ENCODE measurements at places on chromosomes 11 and 22.

GRCh38 chr11:123577081-123577598 lies 77.3 kb downstream of the SCN3B start:
- no peak for DNase-seq

- no peak for DNase-seq
Measured at GRCh38 chr22:24855794-24856193, 49.8 kb downstream of the SGSM1 start.

- no peak for DNase-seq
Measured at GRCh38 chr11:92890846-92891245, 78.6 kb upstream of the MTNR1B start.

- DNase-seq, result no peak
Measured at GRCh38 chr11:22157531-22157930, 35.4 kb upstream of the ANO5 start.

DNA sequence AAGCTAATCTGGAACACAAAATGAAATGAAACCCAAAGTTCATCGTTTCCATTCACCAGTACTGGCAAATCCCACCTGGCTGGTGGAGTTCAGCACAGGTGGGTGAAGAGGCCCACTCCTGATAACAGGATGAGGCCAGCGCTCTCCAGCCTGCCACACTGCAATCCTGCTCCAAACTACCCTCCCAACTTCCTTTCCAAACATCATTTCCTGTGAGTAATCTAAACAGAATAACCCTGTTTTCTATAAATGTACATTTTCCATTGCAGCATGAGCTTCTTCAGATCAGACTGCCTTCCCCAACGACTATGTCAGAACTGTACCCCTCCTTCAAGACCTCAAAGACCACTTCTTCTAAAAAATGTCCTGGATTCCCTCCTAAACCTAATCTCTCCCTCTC lies 15.9 kb upstream of the NFRKB start:
- no peak for DNase-seq

- no peak for DNase-seq
Measured at GRCh38 chr11:128642571-128642970, 51.3 kb upstream of the FLI1 start.

GRCh38 chr11:120936356-120936755 lies 87.5 kb upstream of the TBCEL start:
- no peak for DNase-seq

DNA sequence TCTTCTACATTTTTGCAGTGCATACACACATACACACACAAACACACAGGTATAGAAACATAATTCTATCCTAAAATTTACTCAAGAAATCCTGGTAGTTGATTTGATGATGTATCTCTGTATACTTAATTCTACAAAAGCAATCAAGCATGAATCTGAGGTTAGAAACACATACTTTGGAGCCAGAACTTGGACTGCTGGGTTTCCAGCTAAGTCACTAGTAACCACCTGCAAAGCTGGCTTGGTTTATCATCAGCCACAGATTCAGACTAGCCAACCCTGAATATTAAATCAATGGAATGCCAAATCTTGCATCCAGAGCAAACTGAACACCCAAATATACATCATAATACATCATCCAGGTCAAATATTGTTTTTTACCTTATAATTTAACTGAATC lies 24.8 kb upstream of the POU2AF2 start:
- peak; percentile 5 for DNase-seq

DNA sequence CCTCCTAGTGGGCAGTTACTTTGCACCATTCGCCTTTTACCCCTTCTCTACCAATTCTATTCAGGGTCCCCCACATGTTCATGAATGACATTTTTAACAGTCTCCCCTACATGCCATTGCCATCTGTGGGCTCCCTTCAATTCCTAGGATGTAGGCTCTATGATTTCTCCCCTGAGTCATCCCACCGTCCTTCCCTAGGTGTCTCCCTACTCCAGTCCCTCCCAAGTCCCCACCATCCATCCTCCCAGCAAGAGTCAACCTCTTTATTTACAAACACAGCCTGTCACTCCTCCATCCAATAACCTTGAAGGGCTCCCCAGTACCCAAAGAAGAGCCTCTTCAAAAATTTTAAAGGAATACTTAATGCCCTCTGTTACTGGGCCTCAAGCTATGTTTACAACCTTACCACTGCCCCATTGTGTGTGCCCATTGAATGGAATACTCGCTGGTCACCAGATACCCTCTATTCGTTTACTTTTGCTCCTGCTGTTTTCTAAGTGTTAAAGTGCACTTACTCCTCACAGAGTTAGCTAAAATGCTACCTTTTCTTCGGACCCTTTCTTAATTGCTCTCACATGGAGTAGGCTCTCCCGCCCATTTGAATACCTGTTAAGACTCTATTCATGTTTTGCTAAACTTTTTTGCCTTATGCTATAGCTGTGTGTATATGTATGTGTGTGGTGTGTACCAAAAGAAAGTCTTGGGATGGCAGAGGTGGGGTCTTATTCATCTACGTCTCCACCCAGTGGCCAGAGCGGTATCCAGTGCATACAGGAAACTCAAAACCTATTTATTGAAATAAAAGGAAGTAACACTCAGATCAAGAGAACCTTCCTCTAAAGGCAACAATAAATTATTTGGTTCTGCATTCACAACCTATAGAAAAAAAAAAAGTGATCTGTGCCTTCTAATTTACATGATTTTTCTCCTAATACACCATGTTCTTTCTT lies 235.8 kb upstream of the CCDC90B start:
- peak; percentile 4 for DNase-seq

DNA sequence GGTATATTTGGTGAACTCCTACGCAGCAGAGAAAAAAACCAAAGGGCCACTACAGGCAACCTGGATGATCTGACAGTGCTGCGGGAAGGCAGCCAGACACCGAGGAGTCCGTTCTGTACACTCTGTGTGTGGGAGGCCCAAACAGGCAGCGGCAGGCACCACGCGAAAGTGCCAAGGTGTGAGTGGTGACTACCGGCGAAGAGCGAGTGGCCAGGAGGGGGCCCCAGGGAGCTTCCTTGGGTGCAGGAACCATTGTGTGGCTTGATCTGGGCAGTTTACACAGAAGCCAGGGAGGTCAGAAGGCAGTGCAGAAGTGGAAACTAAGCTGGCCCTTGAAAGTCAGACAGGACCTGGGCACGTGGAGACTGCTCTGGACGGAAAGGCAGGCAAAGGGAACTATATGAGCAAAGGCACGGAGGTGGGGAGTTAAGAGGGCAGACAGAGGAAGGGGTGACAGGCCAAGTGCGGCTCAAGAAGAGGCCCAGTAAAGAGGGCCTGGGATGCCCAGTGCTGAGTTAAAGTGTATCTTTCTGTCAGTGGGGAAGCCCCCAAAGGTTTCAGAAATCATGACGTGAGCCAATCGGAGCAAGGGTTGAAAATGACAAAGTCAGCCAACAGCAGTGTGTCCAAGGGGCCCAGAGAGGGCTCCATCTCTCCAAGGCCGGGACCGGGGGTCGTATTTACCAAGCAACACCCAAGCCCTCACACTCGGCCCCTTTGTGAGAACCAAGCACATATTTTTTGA lies 10.6 kb downstream of the TMEM184B start:
- DNase-seq, result no peak

GRCh38 chr11:79702303-79702702 lies 261.5 kb upstream of the TENM4 start:
- no peak for DNase-seq

GRCh38 chr11:95487391-95487790 lies 256.4 kb upstream of the SESN3 start:
- DNase-seq, result no peak

DNA sequence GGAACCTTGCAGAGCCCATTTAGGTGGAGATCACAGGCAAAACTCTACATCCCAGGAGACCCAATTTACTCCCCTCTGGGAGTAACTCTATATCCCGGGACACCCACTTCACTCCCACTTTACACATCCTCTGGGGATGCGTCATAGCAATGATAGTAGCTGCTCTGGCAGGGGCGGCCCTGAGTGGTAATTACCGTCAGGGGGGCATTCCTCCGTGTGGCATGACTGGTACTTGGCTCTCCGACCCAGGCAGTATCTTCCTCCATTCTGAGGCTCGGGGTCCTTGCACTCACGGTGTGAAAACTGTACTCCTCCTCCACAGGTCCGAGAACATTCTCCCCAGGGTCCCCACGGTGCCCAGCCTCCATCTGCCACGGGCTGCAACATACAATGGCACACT lies 17.2 kb downstream of the ADAMTS8 start:
- no peak for DNase-seq

DNA sequence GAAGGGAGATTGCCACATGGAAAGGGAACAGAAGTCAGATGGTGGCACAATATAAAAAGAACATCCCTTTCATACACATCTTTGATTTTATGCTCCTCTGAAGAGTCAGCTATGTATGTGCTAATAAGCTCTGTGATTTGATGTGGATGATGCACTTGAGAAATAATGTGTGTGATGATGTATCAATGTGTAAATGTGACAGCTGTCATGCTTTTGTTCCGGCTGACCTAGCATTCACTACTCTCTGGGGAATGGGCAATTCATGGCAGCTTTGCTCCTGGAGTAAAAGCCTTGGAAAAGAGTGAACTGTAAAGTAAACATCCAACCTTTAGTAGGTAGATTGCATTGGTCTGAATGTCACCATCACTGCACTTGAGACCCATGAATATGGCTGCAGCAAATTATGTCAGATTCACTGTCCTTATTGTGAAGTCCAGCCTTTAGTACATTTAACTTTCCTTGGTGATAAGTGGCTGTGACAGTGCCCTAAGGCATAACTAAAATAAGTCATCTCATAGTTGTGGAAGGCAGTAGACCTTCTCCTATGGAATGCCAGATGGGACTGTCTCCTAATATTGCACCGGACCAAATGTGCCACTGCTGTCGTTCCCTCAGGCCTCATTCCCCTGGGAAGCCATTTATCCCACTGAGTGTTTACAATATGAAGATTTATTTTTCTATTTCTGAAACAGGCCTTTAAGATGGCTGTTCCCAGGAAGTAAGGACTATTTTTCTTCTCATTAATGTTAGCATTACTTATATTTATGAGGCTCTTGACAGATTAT lies 178.2 kb upstream of the CCDC90B start:
- DNase-seq, result no peak

DNA sequence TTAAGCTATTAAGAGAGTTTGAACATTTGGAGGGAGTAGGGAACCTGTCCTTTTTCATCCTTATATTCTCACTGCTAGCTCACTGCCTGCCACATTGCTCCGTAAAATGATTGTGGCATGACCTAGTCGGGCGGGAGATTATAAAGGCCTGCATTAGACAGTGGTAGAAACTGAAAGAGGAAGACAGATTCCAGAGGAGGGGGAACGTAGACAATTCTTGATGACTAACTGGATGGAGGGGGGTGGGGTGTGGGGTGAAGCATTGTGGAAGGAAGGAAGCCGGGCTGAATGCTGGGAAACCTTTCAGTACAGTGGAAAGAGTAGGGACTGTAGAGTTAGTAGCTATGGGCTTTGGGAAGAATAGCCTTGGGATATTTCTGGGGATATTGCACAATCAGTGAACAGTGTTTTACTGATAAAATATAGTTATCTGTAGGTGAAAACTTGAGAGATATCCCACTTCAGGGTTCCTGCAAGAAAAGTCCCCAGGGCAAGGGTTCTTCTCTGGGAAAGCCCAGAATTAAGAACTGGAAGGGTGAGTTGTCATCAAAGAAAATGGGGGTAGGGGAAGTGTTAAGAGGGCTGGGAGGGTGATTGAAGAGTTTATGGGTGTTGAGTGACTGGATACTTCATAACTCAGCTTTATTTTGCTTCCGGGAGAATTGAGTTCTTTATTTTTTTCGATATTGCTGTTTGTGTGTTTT lies 2.1 kb downstream of the MED15 start:
- peak; percentile 72 for DNase-seq

DNA sequence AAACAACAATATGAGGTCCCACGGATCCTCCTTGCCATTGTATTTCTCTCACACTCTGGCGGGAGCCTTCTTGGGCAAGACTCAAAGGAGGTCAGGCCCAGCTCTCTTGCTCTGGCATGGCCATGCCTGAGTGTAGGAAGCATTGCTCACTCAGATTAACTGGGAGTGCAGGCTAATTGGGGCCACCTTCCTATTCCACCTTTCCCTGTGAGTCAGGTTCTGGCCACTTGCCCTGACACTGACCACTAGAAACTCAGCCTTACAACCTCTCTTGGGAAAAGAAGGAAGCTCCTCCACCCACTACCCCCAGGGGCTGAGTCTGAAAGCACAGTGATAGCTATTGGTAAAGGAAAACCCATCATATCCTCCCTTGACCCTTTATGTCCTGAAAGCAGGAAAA lies 121.8 kb upstream of the NTM start:
- DNase-seq, result no peak

DNA sequence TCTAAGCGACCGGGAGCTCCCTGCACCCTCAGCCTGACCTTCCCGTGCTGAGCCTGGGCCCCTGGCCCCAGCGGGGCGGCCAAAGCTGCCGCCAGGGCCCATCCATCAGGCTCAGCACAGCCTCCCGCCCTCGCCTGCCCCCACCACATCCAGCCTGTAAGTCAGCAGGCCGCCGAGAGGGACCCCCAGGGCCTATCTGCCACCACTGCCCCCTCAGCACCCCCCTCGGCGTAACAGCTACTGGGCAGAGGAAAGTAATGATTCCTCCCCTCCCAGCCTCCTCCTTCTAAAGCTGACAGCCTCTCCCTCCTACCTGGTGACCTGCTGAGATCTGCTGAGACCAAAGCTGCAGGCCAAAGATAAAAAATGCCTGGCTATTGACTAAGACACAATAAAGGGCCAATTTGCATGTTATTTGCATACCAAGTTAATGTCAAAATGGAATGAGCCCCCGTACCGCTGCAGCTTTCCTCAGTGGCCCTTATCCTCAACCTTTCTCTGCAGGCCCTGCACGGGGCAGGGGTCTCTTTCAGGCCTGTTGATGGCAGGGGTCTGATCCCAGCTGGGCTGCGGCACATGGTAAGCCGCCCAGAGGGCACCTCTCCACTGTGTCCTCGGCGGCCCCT lies 51.6 kb downstream of the RPUSD4 start:
- no peak for DNase-seq

Data from AG09319 (cell line).